ENCODE measurements at places on chromosomes 4 and X. TPM values are rescaled to one million over a fixed set of nuclear protein-coding genes. Genes with fewer than 3 reads are reported as not detected.

The TSPAN7 gene
- total RNA-seq: 0.78 TPM

The IL2 gene
- 233 TPM for total RNA-seq

The ADGRL3 gene
- not detected for total RNA-seq

The SPANXN4 gene
- not detected for total RNA-seq

The PDZD4 gene
- 8.0 TPM for total RNA-seq

The SLC26A1 gene
- total RNA-seq: 0.37 TPM

The TLR2 gene
- total RNA-seq: 2.0 TPM

The GC gene
- total RNA-seq: not detected

The NRK gene
- not detected for total RNA-seq

Data from activated T-helper 17 cell treated with anti-CD3 and anti-CD28 coated beads, Interleukin-2, amount 50 U/mL, for 72 hours (primary cell).